CD4-positive, alpha-beta memory T cell (primary cell): ENCODE measurements at places on chromosomes 6 and 20. TPM values are rescaled to one million over a fixed set of nuclear protein-coding genes. Genes with fewer than 3 reads are reported as not detected.

DNA sequence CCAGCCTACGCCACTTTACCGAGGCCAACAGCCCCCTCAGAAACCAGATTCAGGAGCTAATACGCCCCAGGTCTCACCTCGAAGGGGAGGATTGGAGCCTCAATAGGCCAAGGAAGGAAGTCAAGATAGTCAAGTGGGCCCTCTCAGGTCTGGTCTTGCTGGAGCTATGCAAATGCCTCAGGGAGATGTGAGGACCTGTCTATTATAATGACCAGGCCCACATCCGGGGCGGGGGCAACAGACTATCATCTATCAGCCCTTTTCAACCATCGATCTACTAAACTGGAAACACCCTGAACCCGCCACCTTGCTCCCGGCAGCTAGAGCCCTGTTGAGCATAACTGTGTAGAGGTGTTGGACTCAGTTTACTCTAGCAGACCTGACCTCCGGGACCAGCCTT is 12.7 kb upstream of the GSTA3 start:
- no peak for DNase-seq

GRCh38 chr20:36532822-36533221 is 8.5 kb upstream of the MYL9 start:
- no peak for DNase-seq

SLC17A1 gene
- total RNA-seq: not detected

CPXM1 gene
- total RNA-seq: not detected

MLN gene
- total RNA-seq: not detected

DNA sequence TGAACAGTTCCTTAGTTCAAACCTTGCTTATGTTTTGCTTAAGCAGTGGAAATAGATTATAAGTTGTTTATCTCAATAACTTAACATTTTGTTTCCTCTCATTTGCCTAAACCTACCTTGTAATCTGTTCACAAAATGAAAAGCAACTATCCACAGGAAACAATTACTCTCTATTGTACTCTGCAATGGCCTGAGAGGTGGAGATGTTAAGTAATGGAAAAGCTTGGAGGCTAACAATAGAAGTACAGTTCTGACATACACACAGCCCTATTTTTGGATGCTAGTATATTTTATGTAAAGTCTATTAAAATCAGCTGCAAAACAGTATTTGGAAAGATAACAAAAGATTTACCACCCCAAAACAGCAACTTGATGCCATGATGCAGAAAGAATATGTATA is 82.1 kb downstream of the TINAG start:
- no peak for DNase-seq

DNA sequence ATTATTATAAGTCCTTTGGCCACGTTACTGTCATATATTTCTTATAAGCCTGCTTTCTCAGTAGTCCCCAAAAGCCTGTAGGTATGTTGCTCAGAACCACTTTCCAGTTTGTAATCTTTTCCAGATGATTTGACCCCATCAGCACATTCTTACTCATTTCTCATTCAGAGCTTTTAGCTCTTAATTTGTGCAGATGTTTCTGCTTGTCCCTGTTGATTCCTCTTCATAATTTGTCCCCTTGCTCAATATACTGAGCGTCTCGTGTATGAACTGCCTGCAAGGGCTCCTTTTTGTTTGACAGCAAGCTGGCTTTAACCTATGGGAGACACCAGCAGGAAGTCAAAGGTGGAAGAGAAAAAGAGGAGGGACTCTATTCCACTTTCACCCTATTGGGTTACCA is 733.8 kb upstream of the GJE1 start:
- DNase-seq: no peak

GSTA1 gene
- not detected for total RNA-seq

ZNF165 gene
- total RNA-seq: 1.4 TPM

DNA sequence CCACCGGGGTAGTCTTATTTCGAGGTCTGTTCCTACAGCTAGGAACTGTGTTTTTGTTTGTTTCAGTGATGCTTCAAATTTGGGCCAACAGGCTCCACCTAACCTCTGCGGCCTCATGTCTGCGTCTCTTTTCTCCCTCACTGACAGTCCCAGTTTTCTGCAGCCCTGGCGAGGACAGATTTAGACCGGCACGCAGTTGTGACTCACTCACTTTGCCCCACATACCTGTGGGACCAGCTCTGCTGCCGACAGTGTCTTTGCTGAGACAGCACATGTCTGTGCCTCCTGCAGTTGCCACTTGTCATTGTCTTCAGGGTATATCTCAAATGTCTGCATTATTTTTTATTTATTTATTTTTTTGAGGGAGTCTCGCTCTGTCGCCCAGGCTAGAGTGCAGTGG is 29.2 kb downstream of the OSBPL2 start:
- no peak for DNase-seq

- no peak for DNase-seq
Observed at GRCh38 chr20:60857708-60858107, 394.4 kb upstream of the CDH4 start.

CST4 gene
- not detected for total RNA-seq

GRCh38 chr6:164151161-164152120 is 736.9 kb downstream of the QKI start:
- no peak for DNase-seq

DNA sequence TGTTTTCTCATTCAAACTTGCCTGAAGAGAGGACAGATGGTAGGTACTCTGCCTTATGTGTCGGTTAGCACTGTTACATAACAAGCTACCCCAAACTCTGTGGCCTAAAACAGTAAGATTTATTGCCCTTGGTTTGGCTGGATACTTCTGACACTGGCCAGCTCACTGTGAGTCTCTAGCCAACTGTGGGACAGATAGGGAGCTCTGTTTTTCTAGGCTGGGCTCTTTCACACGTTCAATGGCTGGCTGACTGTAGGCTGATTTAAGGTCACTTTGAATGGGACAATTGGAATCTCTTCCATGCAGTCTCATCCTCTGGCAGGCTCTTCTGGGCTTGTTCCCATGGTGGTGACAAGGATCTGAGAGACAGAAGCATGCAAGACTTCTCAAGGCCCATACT is 39.4 kb upstream of the JAG1 start:
- DNase-seq: no peak

CST7 gene
- 23.2 TPM for total RNA-seq

GRCh38 chr6:43077981-43078511 is 1.9 kb downstream of the PTK7 start:
- DNase-seq: no peak

DNA sequence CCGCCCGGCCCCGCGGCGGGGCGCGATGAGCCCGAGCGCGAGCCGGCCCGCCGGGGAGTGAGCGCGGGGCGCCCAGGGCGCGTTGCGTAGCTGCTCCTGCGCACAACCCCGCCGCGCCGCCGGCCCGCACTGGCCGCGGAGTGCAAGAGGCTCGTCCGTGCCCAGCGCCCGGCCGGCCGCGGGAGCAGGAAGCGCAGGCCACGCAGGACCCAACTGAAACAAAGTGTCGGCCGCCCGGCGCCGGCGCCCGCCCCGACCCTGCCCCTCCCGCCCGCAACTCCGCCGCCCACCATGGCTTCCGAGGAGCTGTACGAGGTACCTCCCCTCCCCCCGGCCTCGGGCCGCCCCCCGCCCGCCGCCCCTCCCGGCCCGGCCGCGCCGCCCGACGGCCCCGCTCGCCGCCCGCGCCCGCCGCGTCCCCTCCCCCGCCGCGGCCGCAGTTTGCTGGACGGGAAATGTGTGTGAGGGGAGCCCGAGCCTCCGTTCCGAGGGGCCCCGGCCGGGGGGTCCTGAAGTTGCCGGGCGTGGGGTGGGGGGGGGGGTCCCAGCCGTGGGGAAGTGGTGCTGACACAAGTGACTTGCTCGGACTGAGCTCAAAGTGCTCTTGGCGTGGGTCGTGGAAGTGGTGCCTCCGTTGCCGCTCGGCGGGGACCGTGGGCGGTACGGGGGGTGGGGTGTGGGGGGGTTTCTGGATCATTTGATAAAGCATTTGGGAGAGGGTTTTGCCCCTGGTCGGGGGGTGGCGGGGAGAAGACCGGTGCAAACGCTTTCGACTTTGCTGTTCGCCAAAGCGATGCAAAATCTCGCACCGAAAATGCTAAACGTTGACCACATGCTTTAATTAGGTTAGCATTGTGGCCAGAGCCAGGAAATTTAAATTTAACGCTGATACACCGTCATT is 539 bp downstream of the CDYL start:
- DNase-seq: peak; percentile 18

GRCh38 chr6:117947234-117947633 is 40.2 kb downstream of the SLC35F1 start:
- no peak for DNase-seq

DNA sequence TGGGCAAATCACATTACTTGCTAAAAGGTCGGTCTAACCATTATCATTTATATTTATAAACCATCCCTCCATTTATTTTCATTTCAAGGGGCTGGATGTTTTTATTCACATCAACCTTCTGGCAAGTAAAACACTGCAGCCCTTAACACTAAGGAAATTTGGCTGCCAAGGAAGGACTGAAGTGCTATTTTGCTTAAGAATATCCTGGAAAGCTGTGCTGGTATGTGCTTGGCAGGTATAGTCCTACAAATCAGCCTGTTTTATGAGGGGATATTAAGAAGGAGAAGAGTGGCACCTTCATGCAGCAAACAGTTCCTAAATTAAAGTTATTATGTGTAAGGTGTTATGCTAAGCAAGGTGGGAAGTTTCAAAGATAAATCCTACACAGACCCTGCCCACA is 9.8 kb downstream of the PHACTR2 start:
- DNase-seq: no peak
